HT1080 (cell line): ENCODE measurements at places on chromosomes 2 and 18.

GRCh38 chr18:57311472-57311871, 40.9 kb upstream of the ST8SIA3 start:
- no peak for DNase-seq

DNA sequence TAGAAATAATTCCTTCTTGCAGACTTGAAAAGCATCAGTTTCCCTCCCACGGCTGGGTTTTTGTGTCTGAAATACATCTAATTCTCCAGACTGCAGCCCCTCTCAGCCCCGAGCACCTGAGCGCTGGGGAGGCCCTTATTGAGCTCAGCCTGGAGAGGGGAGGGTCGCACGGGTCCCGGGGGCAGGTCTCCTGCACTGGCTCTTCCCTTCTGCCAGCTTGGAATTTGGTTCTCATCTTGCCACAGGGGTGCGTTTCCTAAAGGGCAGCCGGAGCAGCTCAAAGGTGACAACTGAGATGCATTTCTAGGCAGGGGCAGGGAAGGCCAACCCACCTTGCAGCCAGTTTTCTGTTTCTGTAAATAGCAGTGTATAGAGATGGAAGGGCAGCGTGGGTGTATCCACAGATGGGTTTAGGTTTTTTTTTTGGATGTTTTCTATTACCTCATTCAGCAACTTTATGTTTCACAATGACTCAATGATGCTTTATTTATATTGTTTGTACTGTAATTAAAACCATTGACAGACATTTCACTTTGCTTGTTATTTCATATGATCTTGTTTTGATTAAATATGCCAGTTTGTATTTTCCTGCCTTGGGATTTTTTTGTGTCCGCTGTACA, 37.0 kb downstream of the GBX2 start:
- DNase-seq = no peak

- peak; percentile 93 for DNase-seq
These were observed 94.3 kb downstream of the LIPG start for GRCh38 chr18:49656073-49656692.

GRCh38 chr2:9757501-9758264, 85.6 kb upstream of the TAF1B start:
- DNase-seq = no peak

GRCh38 chr2:58896638-58897037, 655.5 kb upstream of the FANCL start:
- DNase-seq = no peak

GRCh38 chr2:239329284-239329971, 71.4 kb downstream of the HDAC4 start:
- no peak for DNase-seq

- DNase-seq = no peak
These were observed 154.9 kb upstream of the TTC39C start for GRCh38 chr18:23859466-23860336.

DNA sequence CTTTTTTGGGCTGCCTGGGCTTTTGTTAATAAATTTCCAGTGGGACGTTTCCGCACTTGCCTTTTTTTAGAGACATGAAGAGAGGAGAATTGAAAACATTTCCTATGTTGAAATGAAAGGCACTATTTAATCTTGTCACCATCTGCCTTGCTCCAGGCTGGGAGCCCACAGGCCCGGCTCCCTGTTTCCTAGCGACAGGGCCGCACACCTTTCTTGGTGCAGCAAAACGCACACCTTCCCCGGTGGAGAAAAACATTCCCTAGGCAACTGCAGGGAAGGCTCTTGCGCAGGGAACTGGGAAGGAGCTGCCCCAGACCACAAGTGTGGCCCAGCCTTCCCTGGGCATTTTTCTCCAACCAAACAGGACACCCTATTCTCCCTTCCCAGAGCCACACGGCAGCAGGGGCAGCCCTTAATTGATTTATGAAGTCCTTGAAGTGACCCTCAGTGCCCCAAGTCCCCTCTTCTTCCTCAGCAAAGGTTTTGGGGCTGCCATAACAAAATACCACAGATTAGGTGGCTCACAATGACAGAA, 132.9 kb upstream of the MSH6 start:
- no peak for DNase-seq

GRCh38 chr2:108023776-108024175, 37.5 kb downstream of the SLC5A7 start:
- DNase-seq = no peak

DNA sequence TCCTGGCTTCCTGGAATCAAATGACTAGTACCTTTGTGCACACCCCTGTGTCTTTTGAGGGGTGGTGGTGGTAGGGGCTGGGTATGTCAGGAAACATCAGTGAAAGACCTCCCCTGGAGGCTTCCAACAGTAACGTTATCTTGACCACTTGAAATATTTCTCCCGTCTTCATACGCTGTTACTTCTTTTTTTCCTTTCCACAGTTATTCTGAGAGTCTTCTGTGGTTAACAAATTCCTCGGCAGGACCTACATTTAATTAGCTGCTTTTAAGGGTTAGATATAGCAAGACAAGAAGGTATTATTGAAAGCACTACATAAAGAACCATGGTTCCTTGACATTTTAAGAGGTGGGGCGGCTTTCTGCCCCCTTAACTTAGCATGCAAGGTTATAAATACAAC, 34.6 kb downstream of the UGP2 start:
- no peak for DNase-seq

DNA sequence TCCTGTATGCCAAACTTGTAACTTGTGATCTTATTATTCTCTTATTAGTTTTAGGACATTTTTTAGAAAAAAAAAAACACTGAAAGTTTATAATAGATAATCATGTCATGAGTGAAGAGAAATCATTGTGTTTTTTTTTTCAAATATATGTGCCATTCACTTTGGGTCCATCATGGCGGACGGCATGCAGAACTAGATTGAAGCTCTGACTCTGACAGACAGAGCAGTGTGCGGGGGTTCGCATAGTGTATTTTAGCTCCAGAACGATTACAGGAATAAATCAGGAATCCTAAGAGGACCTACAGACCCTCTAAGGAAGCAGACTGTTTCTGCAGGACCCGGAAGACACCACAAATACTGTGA, 484.4 kb upstream of the REG3G start:
- no peak for DNase-seq

GRCh38 chr2:37180006-37180639, 8.3 kb downstream of the SULT6B1 start:
- DNase-seq = no peak

GRCh38 chr18:61606068-61606660, 272.9 kb downstream of the CDH20 start:
- no peak for DNase-seq

GRCh38 chr2:18063826-18064470, 185.5 kb downstream of the KCNS3 start:
- no peak for DNase-seq

DNA sequence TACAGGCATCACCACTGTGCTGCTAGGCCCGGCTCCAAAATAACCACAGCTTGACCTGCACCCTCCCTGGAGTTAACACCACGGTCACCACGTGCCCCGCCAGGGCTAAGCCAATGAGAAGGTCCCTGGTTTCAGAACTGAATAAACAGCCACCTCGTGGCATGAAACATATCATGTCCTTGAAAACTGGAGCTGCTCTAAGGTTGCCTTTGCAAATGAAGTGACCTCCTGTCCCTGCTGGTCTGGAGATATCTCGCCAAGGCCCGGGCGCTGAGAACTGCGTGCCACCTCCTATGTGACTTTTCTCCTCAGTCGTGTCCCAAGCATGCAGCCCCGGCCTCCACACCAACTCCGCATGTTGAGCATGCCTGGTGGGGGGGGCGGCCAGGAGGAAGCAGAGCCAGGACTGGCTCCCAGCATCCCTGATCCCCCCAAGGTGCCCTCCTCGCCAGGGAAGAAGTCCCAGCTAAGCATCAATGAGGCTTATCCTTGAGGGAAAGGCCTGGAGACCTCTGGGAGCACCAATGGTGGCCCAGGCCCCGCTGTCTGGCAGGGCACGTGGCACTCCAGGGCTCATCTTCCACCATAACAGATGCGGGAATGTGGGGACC, 16.3 kb upstream of the KCNG2 start:
- no peak for DNase-seq

GRCh38 chr18:71336576-71337210, 1047.8 kb downstream of the SOCS6 start:
- no peak for DNase-seq

- DNase-seq = no peak
These were observed 8.5 kb downstream of the TYW5 start for GRCh38 chr2:199946836-199947235.

- no peak for DNase-seq
These were observed 71.8 kb downstream of the APOB start for GRCh38 chr2:20972110-20972509.

DNA sequence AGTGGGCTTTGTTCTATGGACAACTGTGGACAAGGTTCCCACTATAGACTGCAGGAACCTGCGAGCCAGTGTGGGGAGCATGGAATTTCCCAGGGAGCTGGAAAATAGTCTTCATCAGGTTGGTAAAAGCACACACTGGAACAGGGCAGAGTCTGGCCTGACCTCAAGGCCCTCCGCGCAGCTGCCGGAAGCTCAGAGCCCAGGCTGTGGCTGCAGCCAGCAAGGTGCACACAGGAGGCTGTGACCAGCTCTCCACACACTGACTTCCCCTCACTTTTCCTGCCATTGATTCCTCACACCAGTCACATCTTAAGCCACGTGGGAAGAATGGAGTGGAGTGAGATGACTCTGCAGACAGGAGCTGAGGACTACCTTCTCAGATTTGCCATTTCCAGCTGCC, 19.1 kb downstream of the MAL start:
- DNase-seq = no peak

DNA sequence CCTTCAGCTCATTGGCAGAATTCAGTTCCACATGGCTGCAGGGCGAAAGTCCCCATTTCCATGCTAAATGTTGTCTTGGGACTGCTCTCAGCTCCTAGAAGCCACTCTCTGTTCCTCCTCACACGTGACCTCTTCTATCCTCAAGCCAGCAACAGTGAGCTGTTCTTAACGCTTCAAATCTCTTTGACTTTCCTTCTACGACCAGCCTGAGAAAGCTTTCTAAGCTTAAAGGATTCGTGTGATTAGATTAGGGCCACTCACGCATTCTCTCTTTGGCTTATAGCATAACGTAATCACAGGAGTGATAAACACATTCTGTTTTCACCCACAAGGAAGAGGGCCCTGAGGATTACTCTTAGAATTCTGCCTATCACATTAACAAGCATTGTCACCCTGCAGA, 29.8 kb upstream of the LAMA1 start:
- no peak for DNase-seq

GRCh38 chr2:233101816-233102215, 41.7 kb downstream of the INPP5D start:
- DNase-seq = no peak

DNA sequence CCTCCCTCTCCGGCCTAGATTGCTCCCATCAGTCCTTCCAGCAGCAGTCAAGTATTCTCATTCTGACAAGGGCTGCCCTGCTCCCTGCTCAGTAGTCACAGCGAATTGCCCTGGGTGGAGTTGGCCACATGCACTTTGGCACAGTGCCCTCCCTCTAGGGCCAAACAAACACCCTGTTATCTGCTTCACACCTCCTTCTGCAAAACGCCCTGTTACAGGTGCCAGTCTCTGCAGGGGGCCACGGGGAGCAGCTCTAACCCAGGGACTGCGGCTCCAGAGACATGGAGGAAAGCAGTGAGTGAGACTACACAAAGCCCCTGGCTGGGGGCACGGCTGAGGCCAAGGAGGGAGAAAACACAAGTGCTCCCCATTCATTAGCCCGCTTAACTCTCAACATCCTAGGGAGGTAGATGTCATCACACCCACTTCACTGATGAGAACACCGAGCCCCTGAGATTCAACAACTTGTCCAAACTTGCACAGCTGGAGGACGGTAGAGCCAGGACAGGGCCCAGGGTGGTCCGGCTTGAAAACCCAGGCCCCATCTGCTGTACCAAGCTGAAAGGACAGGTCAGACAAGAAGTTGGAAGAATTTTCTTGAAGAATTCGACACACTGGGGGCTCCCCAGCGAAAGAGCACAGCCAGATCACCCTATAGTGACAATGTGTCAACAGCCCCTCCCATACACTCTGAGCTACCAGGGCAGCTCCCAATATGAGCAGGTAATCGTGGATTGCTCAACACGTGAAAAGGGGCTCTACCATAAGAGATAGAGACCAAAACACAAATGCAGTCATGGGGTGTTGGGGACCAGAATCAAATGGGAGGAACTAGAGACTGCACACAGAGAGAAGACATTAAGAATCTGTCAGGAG, 8.7 kb upstream of the TFCP2L1 start:
- no peak for DNase-seq

DNA sequence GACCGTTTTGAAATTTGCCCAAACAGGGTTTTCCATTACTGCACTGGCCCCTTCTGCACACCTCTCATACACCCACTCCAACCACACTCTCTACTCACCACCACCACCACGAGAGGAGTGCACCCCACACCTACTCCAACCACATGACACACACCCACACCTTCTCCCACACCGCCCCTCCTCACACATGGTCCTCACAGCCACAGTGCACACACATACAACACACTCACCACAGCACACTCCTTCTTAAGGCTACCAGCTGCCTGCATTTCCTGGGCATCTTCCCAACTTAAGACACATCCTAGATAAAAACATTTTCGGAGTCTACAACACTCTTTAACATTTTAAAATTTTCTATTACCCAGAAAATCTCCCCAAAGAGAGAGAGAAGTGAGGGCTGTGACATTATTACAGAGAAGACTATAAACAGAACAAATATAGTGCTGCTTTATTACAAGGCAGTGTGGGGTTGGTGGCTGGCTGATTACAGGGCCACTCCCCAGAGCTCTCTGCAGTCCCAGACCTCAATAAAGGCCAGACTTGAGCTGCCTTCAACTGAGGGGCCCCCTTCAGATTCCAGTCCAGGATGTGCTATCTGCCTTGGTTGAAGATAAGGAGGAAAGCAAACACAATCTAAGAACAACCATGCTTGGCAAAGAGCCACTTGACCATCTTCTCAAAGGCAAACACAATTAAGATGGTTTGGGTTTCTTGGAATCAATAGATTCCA, 36.1 kb downstream of the NHEJ1 start:
- DNase-seq = peak; percentile 10

DNA sequence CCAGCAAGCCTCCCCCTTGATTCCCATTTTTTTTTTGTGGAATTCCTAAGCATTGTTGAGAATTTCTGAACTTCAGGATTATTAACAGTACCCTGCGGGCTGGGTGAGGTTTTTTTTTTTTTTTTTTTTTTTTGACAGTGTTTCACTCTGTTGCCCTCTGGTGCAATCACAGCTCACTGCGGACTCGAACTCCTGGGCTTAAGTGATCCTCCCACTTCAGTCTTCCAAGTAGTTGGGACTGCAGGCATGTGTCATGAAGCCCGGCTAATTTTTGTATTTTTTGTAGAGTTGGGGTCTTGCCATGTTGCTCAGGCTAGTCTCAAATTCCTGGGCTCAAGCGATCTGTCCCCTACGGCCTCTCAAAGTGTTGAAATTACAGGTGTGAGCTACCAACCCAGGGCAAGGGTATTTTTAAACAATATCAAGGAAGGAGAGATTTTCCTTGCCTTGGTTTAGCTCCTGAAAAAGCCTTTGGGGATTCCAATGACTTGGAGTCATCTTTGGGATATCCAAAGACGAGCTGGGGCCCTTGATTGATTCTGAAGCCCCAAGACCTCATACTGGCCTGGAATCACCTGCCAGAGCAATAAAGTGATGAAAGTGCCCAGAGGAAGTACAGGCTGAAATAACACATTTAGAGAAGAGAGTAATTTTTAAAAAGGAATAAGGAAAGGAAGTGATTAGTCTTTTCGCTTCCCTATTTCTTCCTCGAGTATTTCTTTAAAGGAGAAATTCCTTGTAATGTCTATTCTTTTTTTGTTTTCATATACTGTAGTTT, 240.2 kb downstream of the TGIF1 start:
- no peak for DNase-seq
